Caudate nucleus (tissue), 63 donors: ENCODE measurements at places on chromosomes 11 and 22.

GRCh38 chr22:37184816-37185541 is 3.1 kb downstream of the C1QTNF6 start:
- DNase-seq, result no peak

DNA sequence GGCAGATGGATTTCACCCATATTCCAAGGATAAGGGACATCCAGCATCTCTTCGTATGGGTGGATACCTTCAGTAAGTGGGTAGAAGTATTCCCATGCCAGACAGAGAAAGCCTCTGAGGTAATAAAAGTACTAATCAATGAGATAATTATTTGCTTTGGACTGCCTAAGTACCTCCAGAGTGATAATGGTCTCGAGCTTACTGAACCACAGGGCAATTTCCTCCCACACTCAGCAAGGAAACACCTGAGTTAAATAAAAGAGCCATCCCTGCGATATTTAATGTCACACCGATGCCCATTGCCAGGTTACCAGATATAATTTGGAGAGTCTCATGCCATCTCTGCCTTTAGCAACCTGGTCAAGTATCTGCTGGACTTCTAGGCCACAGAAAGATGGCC is 70.6 kb upstream of the MPEG1 start:
- no peak for DNase-seq

DNA sequence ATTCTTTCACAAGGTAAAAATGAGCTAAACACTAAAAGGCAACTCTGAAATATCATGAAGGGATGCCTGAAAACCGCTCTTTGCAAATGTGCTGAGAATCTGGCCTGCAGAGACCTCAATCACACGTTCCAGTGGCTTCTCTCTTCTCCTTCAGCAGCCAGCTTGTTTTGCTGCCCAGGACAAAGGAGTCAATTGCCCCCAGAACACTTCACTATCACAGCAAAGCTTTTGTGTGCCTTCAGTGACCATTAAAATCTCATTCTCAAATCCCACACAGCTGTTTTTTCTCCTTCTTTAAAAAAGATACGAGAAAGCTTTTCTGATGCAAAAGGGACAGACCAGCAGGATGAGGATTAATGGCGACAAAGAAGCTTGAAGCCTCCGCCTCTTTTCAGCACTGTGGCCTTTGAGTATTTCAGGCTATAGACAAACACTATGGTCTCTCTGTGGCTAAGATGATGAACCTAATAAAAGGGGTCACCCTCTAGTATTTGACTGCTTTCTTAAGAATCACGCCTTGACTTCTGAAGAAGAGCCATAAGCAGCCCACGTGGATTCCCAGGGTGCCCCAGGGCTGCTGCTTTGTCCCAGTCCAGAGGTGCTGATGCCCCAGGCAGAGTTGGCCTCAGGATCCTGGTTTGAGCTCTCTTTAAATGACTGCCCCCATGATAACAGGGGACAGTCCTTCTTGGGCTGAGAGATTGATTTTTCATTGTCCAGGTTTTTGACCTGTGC is 33.4 kb upstream of the NRIP3 start:
- no peak for DNase-seq

GRCh38 chr22:42177891-42178336 is 47.3 kb upstream of the CYP2D6 start:
- no peak for DNase-seq

- DNase-seq, result no peak
Observed at GRCh38 chr11:74678591-74679512, 52.4 kb downstream of the CHRDL2 start.

- no peak for DNase-seq
Observed at GRCh38 chr11:107961480-107961879, 33.2 kb downstream of the RAB39A start.

GRCh38 chr22:47160781-47161520 is 398.5 kb downstream of the TBC1D22A start:
- DNase-seq, result no peak
